ENCODE measurements at places on chromosomes 3 and 15. TPM values are rescaled to one million over a fixed set of nuclear protein-coding genes. Genes with fewer than 3 reads are reported as not detected.

The RPSA gene
- 1,367 TPM for total RNA-seq

The SCAMP5 gene
- total RNA-seq, result 0.44 TPM

The IGSF10 gene
- 0.33 TPM for total RNA-seq

The UNC45A gene
- total RNA-seq, result 115 TPM

The CD86 gene
- not detected for total RNA-seq

The CYP1A2 gene
- not detected for total RNA-seq

The RPL22L1 gene
- 177 TPM for total RNA-seq

The PPP1R14D gene
- total RNA-seq, result not detected

The CD96 gene
- not detected for total RNA-seq
